ENCODE measurements at places on chromosomes 1 and 21. TPM values are rescaled to one million over a fixed set of nuclear protein-coding genes. Genes with fewer than 3 reads are reported as not detected.

DNA sequence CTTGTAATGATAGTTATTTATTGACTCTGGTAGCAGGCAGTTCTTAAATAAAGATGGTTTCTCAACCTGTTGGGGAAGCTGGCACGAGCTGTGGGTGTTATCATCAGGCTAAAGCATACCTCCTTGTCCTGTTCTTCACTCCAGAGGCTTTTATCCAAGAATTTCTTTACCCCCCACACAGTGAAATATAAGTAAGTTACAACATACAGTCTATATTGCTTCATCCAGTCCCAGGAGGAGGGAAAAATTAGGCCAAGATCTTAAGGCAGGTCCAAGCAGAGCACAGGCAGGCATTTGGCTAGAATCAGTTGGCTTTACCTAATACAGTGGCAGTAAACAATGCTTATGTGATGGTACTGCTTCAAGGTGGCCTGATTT, 6.3 kb downstream of the TMEM81 start:
- H3K27ac ChIP-seq, result no peak overlapping the region
- H3K4me3 ChIP-seq, result no peak overlapping the region
- no peaks in the 10 kb centered on the region for H3K27me3 ChIP-seq
- no peak for DNase-seq
- peaks cover 5% of the 10 kb centered on the region for H3K36me3 ChIP-seq

- H3K4me1 ChIP-seq, result peaks cover 18% of the 10 kb centered on the region
- H3K36me3 ChIP-seq, result peaks cover 13% of the 10 kb centered on the region
- no peak overlapping the region for H3K4me3 ChIP-seq
Observed at GRCh38 chr1:115717541-115717940, 51.0 kb downstream of the CASQ2 start.

DNA sequence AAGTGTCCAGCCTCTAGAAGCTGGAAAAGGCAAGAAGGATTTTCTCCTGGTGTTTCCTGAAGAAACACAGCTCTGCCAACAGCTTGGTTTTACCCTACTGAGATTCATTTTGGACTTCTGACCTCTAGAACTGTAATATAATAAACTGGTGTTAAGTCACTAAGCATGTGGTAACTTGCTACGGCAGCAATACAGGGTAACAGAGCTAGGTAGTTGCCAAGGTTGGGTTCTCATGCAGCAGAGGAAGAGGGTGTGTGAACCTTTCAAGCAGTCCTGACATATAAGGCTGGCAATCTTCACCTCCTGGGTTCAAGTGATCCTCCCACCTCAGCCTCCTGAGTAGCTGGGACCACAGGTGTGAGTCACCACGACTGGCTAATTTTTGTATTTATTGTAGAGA, 36.0 kb downstream of the GNG4 start:
- H3K27me3 ChIP-seq, result no peaks in the 10 kb centered on the region
- DNase-seq, result no peak

- peaks cover 2% of the 10 kb centered on the region for H3K27me3 ChIP-seq
- DNase-seq, result no peak
- no peaks in the 10 kb centered on the region for H3K36me3 ChIP-seq
- H3K27ac ChIP-seq, result no peak overlapping the region
Observed at GRCh38 chr1:153292185-153292584, 20.6 kb downstream of the PGLYRP3 start.

- H3K27me3 ChIP-seq, result no peaks in the 10 kb centered on the region
- no peak overlapping the region for H3K27ac ChIP-seq
- H3K4me1 ChIP-seq, result peaks cover 28% of the 10 kb centered on the region
- no peak overlapping the region for H3K4me3 ChIP-seq
Observed at GRCh38 chr1:35885961-35886558, 3.1 kb downstream of the AGO1 start.

DNA sequence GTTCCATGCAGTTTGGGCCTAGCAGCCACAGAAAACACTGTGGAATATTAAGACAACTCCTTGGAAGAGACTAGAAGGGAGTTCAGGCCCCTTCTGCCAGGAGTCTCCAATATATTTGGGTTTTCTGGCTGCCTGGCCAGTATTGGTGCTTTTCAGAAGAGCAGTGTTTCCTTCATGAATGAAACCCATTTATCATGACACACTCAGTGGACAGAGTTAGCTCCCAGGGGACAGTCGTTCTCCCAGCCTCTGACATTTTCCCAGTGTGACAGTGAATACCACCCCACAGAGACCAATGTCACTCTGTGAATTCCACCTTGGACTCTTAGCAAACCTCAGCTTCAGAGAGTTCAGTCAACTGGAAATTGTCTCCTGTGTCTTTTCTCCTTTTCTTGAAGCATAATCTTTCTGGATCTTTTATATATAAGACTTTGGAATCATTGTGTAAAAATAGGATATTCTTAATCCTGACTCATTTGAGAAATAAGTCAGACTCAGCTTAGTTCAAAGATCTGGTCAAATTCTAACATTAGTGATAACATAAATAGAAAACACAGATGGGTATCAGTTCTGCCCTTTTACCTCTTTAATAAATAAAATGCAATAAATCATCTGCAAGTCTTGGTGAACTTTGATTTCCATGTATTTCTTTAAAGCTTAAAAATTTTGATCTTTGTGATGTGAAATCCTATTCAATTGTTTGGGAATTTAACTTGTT, 40.4 kb downstream of the GNG12 start:
- no peak for DNase-seq
- H3K4me3 ChIP-seq, result no peak overlapping the region
- no peaks in the 10 kb centered on the region for H3K36me3 ChIP-seq
- no peak overlapping the region for H3K27ac ChIP-seq
- H3K27me3 ChIP-seq, result no peaks in the 10 kb centered on the region

- H3K4me3 ChIP-seq, result no peak overlapping the region
- H3K36me3 ChIP-seq, result peaks cover 62% of the 10 kb centered on the region
- H3K27ac ChIP-seq, result no peak overlapping the region
- no peaks in the 10 kb centered on the region for H3K27me3 ChIP-seq
Observed at GRCh38 chr1:28534671-28535070, 18.2 kb upstream of the TRNAU1AP start.

- H3K27ac ChIP-seq, result no peak overlapping the region
- H3K4me3 ChIP-seq, result no peak overlapping the region
- H3K27me3 ChIP-seq, result peaks cover 72% of the 10 kb centered on the region
- no peaks in the 10 kb centered on the region for H3K36me3 ChIP-seq
- DNase-seq, result no peak
- peaks cover 28% of the 10 kb centered on the region for H3K4me1 ChIP-seq
Observed at GRCh38 chr1:156655151-156655903, 13.4 kb downstream of the BCAN start.

DNA sequence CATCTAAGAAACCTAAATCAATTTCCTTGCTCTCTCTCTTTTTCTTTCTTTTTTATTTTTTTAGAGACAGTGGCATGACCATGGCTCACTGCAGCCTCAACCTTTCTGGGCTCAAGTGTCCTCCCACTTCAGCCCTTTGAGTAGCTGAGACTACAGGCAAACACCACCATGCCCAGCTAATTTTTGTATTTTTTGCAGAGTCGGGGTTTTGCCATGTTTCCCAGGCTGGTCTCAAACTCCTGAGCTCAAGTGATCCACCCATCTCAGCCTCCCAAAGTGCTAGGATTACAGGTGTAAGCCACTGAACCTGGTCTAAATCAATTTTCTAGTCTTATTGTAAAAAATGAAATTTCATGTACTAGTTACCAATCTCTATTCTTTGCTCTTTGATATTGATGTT, 108.9 kb downstream of the LHX8 start:
- H3K4me1 ChIP-seq, result no peaks in the 10 kb centered on the region
- H3K36me3 ChIP-seq, result no peaks in the 10 kb centered on the region
- H3K27me3 ChIP-seq, result no peaks in the 10 kb centered on the region
- no peak for DNase-seq

GRCh38 chr21:14956807-14957206, 108.0 kb downstream of the NRIP1 start:
- no peak overlapping the region for H3K27ac ChIP-seq
- no peak for DNase-seq
- H3K4me3 ChIP-seq, result no peak overlapping the region
- H3K36me3 ChIP-seq, result no peaks in the 10 kb centered on the region
- H3K27me3 ChIP-seq, result no peaks in the 10 kb centered on the region
- H3K4me1 ChIP-seq, result peaks cover 2% of the 10 kb centered on the region

S100A12 gene
- polyA plus RNA-seq, result 2.7 TPM

SPATA1 gene
- 1.8 TPM for polyA plus RNA-seq

MYBPH gene
- polyA plus RNA-seq, result 316 TPM

L1TD1 gene
- polyA plus RNA-seq, result 0.73 TPM
